ENCODE measurements at places on chromosomes 2 and 18.
A peak's percentile ranks its signal among the peaks of the same experiment; 100 is the strongest.

GRCh38 chr18:62485684-62486083 is 37.1 kb upstream of the ZCCHC2 start:
- DNase-seq = peak; percentile 80

DNA sequence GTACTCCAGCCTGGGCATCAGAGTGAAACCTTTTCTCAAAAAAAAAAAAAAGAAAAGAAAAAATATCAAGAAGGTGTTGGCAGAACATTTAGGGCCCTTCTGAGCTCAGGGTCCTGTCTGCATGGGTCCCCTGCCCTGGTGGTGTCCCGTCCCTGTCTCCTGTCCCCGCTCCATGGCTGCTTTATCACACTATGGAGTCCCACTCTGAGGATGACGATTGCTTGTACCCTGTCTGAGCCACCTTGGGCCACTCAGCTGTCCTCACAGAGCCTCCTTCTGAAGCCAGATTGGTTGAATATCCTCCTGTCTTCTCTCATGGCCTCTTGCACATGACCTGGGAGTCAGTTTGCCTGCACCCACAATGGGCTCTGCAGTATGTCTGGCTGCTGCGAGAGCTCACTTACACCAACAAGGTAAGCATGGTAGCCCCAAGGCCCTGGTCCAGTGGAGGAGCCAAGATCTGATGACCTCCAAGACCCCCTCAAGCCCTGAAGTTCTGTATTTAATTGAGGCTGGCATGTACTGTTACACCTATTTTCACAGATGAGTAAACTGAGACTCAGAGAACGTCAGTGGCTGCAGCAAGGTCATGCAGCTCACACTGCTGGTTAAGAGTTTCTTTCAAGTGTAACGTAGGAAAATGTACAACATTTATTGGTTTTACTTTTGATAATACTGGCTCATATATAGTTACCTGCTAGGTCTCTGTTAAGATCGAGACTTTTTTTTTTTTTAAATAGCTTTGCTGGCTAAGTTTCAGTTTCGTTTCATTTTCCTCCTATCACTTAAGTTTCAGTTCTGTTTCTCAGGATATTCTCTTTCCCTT is 16.9 kb upstream of the ZCCHC2 start:
- no peak for DNase-seq

- DNase-seq = peak; percentile 71
These were observed 5.2 kb upstream of the GPD2 start for GRCh38 chr2:156430980-156431358.

DNA sequence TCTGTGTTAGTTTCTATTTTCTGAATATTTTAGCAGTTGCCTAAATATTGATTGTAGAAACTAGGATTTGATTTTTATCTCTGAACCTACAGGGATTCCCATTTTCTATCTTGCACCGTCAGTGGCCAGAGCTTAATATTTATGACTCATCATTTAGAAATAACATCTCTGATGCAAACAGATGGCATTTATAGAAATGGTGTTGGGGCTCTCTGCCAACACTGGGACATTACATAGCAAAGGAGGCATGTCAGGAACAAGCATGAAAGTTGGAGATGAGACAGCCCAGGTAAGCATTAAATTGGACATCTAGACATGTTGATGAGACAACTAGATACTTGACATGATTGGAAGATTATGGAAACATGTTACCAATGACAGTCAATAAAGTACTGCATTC is 165.3 kb upstream of the SYT4 start:
- DNase-seq = no peak

DNA sequence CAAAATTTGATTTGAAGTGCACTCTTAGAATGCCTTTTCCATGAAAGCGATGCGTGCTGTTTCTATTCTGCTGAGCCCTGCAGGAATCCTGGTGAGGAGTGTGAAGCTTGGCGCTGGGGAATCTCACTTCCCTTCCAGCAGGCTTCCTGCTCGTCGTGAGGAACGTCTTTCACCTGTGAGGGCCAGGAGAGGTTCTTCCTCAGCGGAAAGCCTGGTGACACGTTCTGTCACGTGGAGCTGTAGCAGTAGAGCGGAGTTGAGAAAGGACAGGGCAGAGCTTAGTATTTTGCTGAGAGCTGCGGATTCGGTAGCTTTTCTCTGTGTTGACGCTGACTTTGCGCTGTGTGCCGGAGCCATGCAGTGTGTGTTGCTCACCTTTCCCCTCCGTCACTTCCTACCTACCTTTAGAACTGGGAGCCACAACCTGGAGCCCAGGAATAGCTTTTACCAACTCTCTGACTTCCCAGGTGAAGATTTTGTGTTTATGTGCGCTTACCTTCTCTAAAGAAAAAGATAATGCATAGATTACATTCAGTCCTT is 294.8 kb downstream of the PTGR3 start:
- DNase-seq = no peak

GRCh38 chr18:74892066-74892627 is 294.5 kb downstream of the ZNF407 start:
- DNase-seq = no peak

DNA sequence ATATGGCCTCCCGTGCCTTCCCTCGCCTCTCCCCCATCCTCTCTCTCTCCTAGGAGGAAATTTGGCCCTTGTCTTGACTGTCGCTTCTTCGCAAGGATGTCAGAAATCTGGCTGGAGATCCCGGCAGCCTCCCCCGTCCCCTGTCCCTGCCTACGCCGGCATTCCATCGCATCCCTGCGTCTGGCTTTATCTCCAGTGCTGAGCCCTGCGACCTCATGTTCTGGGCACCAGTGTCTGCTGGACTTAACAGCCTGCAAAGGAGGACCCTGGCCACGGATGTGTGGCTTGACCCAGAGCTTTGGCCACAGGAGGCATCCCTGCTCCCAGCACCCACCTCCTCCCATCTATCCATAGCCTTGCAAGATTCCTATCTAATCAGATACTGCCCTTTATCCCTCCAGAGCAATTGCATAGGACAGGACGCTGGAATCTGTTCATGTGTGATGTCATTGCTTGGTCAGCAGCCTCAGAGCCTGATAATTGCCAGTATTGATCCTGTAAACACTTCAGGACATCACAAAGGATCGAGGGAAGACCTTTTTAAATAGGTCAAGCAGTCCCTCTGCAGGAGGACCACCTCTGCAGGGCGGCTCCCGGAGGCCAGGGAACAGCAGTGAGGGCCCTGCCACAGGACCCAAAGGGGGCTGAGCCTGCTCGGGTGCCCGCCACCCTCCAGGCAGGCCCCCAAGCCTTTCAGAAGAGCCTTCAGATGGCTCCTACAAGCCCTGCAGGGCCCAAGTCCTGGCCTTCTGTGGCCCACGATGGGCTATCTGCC is 168.2 kb downstream of the TWIST2 start:
- no peak for DNase-seq

- peak; percentile 70 for DNase-seq
These were observed 317.8 kb downstream of the GULP1 start for GRCh38 chr2:188609321-188610049.

GRCh38 chr2:234571620-234572407 is 74.9 kb upstream of the ARL4C start:
- DNase-seq = no peak

- no peak for DNase-seq
These were observed 60.5 kb downstream of the MAP4K4 start for GRCh38 chr2:101758001-101758400.

GRCh38 chr2:9091811-9092210 is 88.3 kb upstream of the MBOAT2 start:
- no peak for DNase-seq

DNA sequence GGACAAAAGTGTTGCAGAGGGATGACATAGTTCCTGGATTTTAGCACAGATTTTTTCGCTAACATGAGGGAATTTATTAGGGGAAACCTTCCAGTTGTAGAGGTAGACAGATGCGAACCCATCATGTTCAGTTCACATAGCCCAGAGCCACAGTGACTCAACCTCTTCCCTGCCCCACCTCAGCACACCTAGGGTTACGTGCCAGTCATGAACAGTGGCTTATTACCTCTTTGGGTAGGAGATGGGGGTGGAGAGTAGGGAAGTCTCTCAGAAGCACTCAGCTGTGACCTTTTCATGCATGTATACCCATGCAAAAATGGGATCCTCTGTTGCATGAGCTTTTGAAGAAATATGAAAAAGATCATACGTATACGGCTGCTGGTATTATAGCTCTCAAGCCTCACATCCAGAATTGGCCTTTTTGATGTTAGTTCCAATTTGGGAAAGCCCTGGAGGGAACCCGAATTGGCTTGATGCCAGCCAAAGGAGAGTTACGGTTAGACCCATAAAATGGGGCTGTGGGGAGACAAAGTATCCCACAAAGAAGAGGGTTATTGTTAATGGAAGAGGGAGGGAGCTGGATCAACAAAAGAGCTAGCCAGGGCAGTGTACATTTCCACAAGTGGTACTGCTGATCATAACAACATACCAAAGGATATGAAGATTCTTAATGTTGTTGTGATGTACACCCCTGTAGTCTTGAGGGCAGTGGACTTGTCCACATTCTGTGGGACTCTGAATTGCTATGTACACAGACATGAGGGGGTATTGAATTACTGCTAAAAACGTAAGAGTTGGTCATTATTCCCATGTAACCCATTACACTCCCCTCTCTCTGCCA is 4.9 kb downstream of the TANC1 start:
- DNase-seq = peak; percentile 54

GRCh38 chr18:54774423-54774822 is 53.9 kb upstream of the RAB27B start:
- peak; percentile 27 for DNase-seq

DNA sequence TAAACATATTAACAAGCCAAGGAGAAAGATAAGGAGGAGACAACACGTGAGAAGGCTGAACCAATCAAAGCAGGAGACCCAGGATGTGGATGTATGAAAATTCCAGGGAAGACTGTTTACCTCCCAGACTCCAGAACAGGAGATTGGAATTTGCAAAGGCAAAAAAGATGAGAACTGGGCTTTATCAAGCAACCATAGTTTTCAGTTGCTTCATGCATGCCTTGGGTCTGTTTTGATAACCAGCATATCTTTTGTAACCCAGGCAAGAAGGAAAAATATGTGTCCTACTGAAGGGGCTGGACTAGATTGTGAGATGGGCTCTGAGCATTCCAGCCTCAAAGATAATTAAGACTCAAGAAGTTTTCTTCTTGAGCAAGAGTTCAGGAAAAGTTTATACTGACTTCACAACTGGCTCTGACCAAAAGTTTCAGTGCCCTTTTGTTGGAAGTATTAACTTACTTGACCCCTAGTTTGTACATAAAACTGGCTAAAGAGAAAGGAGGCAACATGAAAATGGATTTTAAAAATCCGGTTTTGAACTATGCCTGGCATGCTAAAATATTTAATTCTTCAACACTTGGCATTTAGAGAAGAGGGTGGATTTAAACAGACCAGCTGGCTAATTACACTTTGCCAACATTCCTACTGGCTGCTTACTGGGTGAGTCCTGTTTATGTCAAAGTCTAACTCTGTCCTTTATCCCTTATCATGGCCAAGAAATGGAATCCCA is 79.3 kb upstream of the CD28 start:
- peak; percentile 46 for DNase-seq

DNA sequence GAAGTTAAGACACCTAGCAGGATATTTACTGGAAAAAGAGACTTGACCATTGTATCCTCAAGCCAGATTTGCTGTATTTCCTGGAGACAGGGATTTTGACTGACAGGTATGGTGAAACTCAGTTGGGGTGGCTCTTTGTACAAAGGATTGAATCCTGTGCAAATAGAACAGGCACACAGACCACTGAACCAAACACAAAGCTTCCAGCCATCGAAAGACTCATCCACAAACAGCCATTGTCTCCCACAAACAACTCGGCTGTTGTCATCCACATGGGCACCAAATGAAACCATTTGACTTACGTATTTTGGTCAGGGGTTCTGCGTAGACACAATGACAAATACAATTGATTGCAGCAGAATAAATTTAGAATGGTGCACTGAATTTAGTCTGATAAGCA is 15.9 kb downstream of the RNF152 start:
- DNase-seq = no peak

DNA sequence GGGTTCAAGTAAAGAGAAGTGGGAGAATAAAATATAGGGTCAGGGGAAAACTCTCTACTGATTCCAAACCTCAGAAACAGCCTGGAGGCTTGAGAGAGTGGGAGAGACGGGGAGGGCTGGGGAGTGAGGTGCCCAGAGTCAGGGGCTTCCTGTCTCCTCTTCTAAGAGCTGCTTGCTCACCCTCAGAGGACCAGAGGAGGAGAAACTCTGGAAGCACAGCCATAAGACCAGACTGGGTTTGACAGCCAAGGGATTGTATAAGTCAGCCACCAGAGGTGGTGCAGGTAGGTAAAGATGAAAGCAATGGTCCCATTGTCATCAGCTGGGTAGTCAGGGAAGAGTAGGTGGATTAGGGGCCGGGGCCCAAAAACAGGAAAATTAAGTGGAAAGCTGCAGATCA is 259.4 kb downstream of the TNS1 start:
- DNase-seq = no peak

GRCh38 chr2:120740765-120741524 is 5.3 kb downstream of the GLI2 start:
- DNase-seq = peak; percentile 40

GRCh38 chr2:152162141-152162540 is 13.4 kb downstream of the STAM2 start:
- no peak for DNase-seq

DNA sequence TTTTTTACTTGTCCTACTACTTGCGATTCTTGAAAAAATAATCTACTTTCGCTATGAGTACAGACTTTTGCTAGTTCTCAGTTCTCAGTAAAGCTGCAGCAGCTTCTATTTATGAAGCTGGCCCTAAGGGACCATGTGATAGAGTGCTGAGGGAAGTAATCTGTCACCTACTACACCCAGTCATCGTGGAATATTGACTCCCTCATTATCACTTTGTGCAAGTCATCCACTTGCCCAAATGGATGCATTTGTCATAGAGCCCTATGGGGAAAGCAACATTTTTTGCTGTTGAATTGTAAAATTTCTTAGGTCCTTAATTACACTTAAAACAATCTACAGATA is 1919.8 kb downstream of the SUCLG1 start:
- DNase-seq = no peak

GRCh38 chr2:167508709-167509108 is 620.4 kb downstream of the XIRP2 start:
- DNase-seq = no peak

DNA sequence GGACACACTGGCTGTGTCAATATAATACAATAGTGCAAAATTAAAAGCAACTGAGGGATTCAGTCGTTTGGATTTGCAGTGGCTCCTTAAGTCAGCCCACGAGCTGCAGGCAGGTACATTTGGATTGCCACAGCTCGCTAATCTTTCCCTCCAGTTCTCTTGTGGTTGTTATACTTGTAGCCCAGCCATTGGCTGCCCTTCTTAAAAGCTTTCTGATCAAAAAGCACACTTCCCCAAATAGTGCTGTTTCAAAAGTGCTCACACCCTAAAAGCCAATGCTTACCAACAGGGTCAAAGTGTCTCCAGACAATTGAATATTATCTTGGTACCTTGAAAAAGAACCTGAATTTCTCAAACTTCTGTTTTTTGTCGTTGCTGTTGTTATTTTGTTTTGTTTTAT is 404.7 kb upstream of the FAM98A start:
- DNase-seq = no peak

DNA sequence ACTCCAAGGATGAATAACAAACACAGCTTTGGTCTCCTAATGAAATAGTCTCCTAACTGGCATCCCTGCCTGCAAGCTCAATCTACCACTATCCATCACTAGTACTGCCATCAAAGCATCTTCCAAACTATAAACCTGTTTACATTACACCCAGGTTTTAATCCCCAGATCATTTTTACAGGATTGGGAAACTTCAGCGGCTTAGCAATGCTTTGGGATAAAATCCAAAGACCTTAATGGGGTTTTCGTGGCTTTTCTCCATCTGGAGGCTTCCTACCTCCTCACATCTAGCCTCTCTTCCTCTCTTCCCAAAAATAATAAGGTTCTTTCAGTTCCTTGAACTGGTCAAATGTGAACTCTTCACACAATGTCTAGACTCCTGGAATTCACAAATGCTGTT is 92.2 kb upstream of the SETBP1 start:
- peak; percentile 11 for DNase-seq

Measured in astrocyte of the spinal cord (primary cell).